Pulmonary artery endothelial cell (primary cell): ENCODE measurements at places on chromosomes 5 and 9. TPM values are rescaled to one million over a fixed set of nuclear protein-coding genes. Genes with fewer than 3 reads are reported as not detected.

Gene MYMK
- not detected in 2 replicates for total RNA-seq

Gene ARHGAP26
- 6.8 and 16.3 TPM in 2 replicates for total RNA-seq

Gene CCL21
- not detected in 2 replicates for total RNA-seq

Gene MYORG
- total RNA-seq: 3.5 and 5.7 TPM in 2 replicates

Gene SPINK7
- not detected in 2 replicates for total RNA-seq

Gene PCDHB13
- 0.33 and 0.99 TPM in 2 replicates for total RNA-seq

Gene MOCS2
- 19.0 and 24.0 TPM in 2 replicates for total RNA-seq

Gene ANKRD34B
- total RNA-seq: not detected in 2 replicates

Gene MRPS2
- 22.6 and 23.0 TPM in 2 replicates for total RNA-seq

Gene FOXD4L6
- total RNA-seq: 0.07 TPM in 1 of 2 replicates, not detected in the other

Gene PRR7
- total RNA-seq: 5.1 and 9.4 TPM in 2 replicates

Gene PCDHGC4
- 0.40 and 0.95 TPM in 2 replicates for total RNA-seq

Gene ZNF658
- total RNA-seq: 4.5 and 6.0 TPM in 2 replicates

Gene PCDHGB2
- total RNA-seq: 1.3 TPM in 2 replicates

Gene ADAMTS13
- 0.53 and 0.66 TPM in 2 replicates for total RNA-seq

Gene G3BP1
- total RNA-seq: 289 and 494 TPM in 2 replicates
